Activated CD4-positive, alpha-beta T cell treated with anti-CD3 and anti-CD28 coated beads for 24 hours (primary cell): ENCODE measurements at places on chromosomes 5 and 9.

- DNase-seq = no peak
Observed at GRCh38 chr5:95623706-95624105, 3.8 kb downstream of the GPR150 start.

DNA sequence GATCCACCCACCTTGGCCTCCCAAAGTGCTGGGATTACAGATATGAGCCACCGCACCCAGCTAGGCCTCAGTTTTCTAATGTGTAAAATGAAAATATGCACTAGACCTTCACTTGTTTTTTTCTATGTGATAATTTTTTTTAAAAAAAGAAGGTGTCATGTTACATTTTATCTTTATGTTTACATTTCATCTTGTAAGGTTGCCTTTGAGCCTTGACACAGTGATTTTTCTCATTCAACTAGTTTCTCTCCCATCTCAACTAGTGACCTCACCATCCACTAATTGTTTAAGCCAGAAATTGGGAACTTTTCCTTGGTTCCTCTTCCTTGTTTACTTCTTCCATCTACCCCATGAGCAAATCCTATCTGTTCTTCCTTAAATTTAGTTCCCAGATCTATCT lies 21.5 kb downstream of the TMC1 start:
- DNase-seq = no peak

DNA sequence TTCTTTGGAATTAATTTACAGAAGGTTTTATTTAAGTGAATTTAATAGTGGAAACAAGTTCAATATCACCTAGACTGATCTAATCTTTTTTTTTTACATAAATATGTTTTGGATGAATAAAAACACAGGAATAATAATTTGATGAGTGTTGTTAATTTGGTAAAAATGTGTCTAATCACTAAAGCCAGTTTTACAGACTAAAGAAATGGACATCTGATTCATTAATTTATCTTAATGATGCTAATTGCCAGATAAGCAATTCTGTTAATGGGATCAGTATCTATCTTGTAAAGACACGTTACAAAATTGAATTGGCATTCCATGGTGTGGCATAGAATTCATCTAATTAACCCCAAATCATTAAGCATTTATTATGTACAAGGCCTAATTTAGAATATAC lies 743.3 kb upstream of the CDH6 start:
- DNase-seq = no peak

DNA sequence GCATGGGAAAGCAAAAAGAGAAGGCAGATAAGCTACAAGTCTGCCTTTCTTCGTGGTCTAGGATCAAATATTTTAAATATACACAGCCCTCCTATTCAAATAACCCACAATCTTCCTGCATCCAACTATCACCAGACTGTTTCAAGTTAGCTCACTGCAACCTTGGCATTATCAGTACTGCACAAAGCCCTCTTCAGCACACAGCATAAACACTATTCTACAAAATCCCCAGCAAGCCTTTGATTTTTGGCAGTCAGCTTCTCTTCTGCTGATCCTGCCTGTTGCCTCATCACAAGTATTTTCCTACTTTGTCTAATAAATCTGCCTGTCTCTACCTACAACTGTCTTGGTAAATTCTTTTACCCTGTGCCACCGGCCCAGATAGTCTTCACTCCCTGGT lies 142.9 kb downstream of the COX7C start:
- DNase-seq = no peak

DNA sequence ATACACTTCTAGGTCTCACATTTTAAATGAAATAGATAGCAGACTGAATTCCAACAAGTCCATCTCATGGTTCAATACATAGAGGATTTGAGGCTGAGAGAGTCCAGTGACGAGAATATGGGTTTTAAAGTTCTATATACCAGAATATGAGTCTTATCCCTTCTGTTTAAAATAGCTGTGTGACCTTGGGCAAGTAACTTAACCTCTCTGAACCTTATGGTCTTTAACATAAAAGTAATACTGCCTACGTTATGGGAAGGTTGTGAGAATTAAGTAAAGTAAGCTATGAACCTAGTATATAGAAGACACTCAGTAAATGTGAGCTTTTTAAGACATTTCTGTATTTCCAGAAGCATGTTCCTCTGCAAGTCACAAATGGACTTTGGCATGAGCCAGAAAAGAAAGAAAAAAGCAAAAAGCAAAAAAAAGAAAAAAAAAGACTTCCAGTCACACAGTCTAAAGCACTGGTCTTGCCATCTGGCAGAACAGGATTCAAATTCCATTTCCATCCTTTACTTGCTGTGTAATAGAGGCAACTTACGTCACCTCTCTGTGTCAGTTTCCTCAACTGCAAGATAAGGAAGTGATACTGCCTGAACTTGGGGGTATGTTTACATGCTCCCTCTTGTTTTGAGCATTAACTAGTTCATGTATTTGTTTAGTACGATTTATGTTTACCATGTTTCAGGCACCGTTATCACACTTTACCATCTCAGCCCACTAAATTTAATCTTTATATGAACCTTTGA lies 248.2 kb downstream of the TRIM32 start:
- DNase-seq = no peak

DNA sequence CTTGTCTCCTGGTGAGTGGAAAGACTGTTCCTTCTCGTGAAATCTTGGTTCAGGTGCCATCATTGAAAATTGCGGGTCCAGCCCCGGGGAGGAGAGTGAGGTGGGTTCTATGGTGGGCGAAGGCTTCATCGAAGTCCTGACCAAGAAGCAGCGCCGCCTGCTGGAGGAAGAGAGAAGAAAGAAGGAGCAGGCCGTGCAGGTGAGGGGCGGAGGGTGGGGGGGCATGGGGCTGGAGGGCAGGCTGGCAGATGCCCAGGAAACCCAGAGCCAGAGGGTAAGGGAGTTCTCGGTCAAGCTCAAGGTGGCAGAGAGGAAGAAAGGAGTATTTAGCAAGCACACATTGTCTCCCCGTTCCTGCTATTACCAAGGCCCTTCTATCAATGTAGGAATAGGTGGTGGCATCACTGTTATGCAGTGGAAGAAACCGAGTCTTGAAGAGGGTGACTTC lies 24.3 kb upstream of the POMT1 start:
- peak; percentile 45 for DNase-seq

DNA sequence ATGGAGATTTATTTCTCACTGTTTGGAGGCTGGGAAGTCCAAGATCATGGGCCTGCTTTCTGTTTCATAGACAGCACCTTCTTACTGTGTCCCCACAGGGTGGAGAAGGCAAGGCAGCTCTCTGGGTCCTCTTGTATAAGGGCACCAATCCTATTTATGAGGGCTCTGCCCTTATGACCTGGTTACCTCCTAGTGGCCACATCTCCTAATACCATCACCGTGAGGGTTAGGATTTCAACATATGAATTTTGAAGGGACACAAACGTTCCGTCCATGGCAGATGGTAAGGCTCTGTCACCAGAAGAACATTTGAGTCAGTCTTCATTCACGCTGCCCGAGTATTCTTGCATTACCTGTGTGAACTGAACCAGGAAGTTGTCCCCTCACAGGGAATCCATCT lies 48.4 kb downstream of the ANKRD33B start:
- DNase-seq = no peak

GRCh38 chr5:96977228-96977627 lies 41.3 kb downstream of the LNPEP start:
- no peak for DNase-seq

DNA sequence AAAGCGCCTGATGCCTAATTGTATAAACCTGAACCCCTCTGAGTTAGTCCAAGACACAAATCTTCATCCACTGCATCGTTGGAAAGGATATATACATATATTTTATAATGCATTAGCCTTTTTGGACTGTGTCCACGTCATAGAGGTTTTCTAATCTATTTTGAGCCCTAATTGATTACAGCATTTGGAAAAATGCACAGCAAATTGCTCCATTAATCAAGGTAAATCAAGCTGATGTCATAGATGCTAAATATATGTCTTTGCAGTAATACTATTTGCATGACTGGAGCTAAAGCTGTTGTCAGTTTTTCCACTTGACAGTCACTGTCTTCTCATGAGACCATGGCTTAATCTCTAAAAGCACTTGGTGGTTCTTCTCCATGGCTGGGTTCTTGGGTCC lies 483.5 kb upstream of the TNC start:
- DNase-seq = no peak

GRCh38 chr5:60649288-60649917 lies 50.6 kb downstream of the DEPDC1B start:
- no peak for DNase-seq

DNA sequence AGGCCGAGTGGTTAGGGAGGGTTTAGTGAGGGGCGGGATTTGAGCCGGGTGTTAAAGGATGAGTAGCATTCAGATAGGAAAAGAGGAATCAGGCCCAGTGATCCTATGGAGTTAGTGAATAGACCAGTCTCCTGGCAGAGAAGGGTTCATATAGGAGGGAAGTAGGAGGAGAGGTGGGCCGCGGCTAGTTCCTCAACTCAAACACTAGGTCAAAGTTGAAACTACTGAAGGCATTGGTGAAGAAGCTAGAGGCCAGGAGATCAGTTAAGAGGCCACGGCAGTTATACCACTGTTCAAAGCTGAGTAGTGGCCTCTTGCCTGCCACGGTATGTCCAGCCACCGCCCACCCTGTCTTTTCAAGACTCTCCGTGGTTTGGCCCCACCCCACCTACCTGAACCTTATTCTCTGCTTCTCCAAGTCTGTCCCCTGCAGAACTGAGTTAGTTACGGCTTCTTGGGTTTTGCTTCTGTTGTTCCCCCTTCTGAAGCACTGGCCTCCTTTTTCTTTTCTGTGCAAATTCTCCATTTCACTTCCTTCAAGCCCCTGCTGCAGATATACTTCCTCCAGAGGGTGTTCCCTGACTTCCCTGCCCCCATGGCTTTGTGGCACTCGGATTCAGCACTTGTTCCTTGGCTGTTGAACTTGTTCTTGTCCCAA lies 1.8 kb downstream of the ZBTB34 start:
- no peak for DNase-seq

- no peak for DNase-seq
Observed at GRCh38 chr9:133029994-133030316, 842 bp upstream of the GTF3C5 start.

DNA sequence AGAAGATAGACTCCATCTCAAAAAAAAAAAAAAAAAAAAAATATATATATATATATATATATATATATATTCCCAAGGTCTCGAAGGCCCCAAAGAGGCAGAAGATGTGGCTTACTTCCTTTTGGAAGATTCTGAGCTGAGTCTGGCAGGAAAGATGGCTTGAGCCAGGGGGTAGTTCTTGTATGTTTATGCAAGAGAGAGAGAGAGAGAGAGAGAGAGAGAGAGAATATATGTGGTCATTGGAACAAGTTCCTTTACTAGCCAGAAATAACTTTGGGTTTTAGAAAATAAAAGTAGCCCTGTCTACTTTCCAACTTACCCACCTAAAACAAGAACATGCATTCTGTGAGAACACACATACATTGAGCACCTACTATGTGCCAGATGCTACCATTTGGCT lies 17.6 kb downstream of the NCS1 start:
- no peak for DNase-seq

GRCh38 chr9:87891754-87892153 lies 9.1 kb downstream of the SPATA31E1 start:
- no peak for DNase-seq

DNA sequence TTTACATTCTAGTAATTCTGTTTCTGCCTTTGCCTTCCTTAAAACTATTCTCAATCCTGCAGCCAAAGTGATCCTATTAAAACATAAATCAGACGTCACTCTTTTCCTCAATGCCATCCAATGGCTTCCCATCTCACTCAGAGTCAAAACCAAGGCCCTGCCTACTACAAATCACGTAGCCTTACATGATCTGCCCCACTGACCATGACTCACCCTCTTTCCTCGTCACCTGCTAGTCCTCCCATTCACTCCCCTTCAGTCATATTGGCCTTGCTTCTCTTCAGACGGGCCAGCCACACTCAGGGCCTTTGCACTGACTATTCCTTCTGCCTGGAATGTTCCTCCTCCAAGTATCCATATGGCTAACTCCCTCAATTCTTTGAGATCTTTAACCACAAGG lies 39.0 kb upstream of the DMXL1 start:
- no peak for DNase-seq

DNA sequence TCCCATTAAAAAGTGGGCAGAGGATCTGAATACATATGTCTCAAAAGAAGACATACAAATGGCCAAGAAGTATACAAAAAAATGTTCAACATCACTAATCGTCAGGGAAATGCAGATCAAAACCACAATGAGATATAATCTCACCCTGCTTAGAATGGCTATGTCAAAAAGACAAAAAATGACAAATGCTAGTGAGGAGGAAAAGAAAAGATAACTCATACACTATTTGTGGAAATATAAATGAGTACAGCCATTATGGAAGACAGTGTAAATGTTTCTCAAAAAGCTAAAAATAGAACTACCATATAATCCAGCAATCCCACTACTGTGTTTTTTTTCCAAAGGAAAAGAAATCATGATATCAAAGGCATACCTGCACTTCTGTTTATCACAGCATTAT lies 450.7 kb downstream of the EFNA5 start:
- no peak for DNase-seq

DNA sequence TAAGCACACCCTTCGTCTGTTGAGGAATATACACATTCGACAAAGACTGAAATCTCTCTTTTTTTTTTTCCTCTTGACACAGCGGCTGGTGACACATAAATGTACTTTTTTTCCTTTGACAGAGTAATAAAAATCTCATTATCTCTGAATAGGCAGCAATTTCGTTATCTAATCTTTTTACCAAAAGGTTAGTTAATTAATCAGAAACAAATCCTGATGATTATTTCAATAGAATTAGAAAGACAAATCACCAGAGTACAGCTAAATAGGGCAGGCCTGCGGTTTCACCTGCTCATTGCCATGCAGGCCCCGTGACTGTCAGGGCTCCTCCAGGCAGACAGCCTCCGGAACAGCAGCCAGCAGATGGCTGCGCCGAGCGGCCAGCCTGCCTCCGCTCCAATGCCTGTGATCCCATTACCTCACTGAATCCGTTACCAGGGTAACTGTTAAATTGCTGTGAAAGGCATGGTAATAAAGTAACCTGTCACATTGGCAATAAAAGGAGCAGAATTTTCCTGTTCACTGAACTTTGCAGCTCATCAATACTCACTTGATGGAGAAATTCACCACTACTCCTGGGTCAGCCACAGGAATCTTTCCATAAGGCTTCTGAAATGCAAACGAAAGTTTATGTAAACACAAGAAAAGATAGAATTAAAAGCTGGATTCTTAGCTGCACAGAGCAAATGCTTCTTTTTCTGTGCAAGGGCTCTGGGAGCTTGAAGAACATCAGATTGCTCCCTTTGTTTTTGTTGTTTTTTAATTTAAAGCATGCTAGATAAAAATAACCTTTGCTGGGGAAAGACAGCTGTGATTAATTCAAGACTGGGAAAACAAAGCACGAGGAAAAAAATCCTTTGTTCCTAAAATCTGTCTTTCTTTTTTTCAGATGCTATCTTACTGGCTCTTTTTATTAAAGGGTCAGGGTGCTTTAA lies 666.4 kb upstream of the ZNF608 start:
- DNase-seq = no peak

GRCh38 chr9:94817291-94818177 lies 91.0 kb downstream of the AOPEP start:
- DNase-seq = no peak
